ENCODE measurements at places on chromosomes 1 and 21. TPM values are rescaled to one million over a fixed set of nuclear protein-coding genes. Genes with fewer than 3 reads are reported as not detected.

- no peak for DNase-seq
Measured at GRCh38 chr1:111467865-111468716, 5.7 kb upstream of the C1orf162 start.

Gene SERPINC1
- total RNA-seq = not detected

GRCh38 chr1:45258059-45258650 lies 51.8 kb upstream of the ZSWIM5 start:
- no peak for DNase-seq

GRCh38 chr1:200021577-200022238 lies 5.8 kb upstream of the NR5A2 start:
- DNase-seq = no peak

DNA sequence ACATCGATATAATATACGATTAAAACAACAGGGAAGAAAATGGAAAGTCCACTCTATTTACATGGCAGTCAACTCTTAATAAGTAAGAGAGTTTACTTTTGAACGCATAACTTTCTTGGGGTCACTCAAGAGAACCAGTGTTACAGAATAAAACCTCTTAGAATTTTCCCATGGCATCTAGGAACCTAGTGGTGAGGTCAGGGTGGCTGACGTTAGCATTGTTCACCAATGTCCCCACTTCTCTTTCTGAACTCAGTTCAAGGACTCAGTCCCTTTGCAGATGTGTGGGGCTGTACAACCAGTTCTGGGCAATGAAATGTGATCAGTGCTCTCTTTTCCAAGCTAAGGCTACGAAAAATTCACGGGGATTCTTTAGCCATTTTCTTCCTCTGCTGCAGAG lies 2.6 kb upstream of the RNF2 start:
- no peak for DNase-seq

Gene SPATA46
- not detected for total RNA-seq

DNA sequence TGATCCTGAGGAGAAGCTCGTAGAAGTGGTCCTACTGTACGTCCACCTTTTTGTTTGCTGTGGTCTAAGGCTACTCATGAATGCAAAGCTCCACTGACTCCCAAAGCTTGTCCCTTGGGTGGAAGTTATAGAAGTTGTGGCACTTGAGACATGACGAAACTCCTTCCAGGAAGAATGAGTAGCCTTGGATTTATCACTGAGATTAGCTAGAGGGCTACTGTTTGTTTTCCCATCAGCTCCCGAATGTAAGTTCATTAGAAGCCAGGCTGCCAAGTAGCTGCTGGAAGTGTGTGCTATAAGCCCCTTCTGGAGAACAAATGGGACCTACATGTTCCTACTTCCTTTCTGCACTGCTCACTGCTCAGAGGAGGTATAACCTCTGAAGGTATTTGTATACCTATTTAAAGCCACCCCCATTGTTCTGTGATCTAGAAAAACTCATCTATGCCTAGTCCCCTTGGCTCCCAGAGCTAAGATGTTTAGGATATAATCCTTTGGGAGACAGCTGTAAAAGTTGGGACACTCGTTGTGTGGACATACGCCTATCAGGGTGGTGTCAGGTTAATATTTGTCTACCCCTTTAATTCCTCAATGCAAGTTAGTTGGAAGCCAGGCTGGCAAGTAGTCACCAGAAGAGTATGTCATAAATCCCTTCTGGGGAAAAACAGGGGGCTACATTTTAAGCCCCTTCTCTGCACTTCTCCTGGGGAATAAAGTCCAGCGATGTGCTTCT lies 72.9 kb downstream of the SCMH1 start:
- DNase-seq = no peak

DNA sequence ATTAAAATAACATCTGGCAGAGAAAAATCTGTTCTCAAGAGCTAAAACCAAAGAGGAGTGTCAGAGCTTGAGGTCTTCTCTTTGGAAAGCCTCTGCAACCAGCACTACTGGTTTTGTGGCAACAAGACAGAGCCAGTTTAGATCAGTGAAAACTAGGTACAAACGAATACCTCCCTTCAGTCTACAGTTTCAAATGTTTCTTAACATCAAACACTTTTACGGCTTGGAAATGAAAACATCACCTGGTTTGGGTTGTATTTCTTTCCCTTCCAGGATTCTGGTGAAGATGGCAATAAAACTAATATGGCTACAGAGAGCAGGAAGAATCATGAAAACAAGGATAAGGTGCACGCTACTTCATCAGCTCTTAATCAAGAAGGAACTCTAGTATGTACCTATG lies 339.4 kb upstream of the ESRRG start:
- DNase-seq = no peak

GRCh38 chr1:65176591-65176990 lies 28.6 kb downstream of the AK4 start:
- DNase-seq = no peak

DNA sequence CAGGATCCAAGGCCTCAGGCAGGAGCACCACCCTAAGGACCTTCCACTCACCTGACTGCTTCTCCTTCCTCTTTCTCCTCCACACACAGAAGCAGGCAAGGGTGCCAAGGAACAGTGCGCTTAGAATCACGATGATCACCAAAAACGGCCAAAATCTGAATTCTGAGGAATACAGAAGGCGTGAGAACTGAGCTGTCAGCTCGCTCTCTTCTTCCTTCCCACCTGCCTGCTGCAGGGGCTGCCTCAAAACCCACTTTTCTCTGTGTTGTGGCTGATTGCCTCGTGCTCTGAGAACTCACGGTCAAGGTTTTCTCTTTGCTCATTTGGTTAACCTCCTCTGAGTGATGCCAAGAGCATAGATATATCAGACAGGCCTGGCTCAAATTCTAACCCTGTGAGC lies 23.8 kb downstream of the CD244 start:
- no peak for DNase-seq

Gene KCNJ15
- total RNA-seq = not detected

GRCh38 chr1:226474443-226475141 lies 66.7 kb upstream of the PARP1 start:
- DNase-seq = no peak

- no peak for DNase-seq
Measured at GRCh38 chr1:1542766-1543705, 2.6 kb upstream of the TMEM240 start.
